ENCODE measurements at places on chromosomes 4 and X. TPM values are rescaled to one million over a fixed set of nuclear protein-coding genes. Genes with fewer than 3 reads are reported as not detected.

The CDKL2 gene
- total RNA-seq, result 2.3 TPM

The PYURF gene
- total RNA-seq, result 51.9 TPM

The USO1 gene
- 86.6 TPM for total RNA-seq

The EGF gene
- total RNA-seq, result 0.54 TPM

The SMIM31 gene
- total RNA-seq, result not detected

The ZNF732 gene
- total RNA-seq, result 0.16 TPM

The SSX2 gene
- total RNA-seq, result not detected

The LRIT3 gene
- total RNA-seq, result 0.36 TPM

The TRO gene
- 21.2 TPM for total RNA-seq

The SHROOM4 gene
- 16.4 TPM for total RNA-seq

DNA sequence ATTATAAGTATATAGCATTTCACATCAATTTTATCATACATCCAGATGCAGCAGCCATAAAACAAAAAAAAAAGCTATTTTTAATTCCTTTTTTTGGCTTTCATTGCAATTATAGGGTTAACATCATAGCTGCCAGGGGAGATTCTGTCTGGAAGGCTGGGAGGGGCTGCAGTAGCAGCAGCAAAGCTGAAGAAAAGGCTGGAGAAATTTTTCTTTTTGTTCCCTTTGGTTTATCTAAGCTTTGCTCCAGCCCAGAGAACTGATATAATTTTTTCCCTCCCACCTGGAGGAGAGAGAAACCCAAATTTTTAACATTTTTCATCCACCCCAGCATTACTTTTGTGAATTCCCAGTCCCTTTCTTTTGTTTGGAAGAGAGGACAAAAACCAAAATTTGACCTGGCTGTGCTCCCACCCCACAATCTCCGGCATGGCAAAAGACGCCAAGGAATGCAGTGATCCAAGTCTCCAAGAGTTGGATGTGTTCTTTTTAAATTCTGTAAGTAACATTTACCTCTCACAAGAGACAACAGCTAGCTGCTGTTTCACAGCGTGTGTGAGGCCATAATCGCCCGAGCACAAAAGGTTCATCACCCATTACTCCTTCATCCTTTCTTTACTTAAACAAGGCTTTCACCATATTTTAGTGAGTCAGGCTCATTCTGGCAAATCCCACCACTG, 25.1 kb upstream of the FAM156A start:
- no peak for DNase-seq

- no peak for DNase-seq
These were observed 122.2 kb downstream of the GBA3 start for GRCh38 chr4:22814906-22815305.

- DNase-seq, result peak; percentile 72
These were observed 25.6 kb downstream of the PPP2R2C start for GRCh38 chr4:6446538-6447451.

GRCh38 chrX:29477878-29478277, 737.5 kb upstream of the MAGEB2 start:
- no peak for DNase-seq

GRCh38 chr4:123838474-123838873, 441.9 kb downstream of the SPRY1 start:
- DNase-seq, result no peak

DNA sequence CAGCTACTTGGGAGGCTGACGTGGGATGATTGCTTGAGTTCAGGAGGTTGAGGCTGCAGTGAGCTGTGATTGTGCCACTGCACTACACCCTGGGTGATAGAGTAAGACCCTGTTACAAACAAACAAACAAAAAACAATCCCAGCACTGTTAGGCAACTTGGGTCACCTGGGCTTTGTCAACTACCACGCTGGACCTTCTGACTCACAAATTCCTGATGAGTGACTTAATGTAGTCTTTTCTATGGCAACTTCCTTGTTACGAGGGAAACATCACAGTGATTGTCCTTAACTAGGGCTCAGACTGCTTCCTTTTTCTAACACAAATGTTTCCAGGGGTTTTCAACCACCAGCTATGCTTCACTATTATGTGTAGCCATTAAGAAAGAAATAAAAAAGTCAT, 128.8 kb upstream of the GPC4 start:
- DNase-seq, result no peak

GRCh38 chrX:69493193-69493592, 10.9 kb upstream of the NALF2 start:
- DNase-seq, result no peak

DNA sequence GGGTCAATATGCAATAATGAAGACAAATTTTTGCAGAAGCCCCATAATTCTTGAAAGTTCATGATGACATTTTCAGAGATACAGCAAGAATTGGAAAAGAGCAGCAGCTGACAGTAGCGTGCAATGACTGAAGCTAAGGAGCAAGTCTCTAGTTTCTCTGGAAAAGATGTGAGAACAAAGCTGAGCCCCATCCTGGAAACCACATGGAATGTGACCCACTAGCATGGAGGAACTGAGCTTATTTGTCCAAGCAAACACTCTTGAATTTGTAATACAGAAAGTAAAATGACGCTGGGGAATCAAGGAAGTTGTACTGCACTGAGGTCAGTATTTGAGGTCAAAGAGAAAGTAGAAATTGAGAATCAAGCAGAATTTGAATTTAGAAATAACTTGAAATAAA, 1447.2 kb downstream of the FSTL5 start:
- DNase-seq, result no peak

DNA sequence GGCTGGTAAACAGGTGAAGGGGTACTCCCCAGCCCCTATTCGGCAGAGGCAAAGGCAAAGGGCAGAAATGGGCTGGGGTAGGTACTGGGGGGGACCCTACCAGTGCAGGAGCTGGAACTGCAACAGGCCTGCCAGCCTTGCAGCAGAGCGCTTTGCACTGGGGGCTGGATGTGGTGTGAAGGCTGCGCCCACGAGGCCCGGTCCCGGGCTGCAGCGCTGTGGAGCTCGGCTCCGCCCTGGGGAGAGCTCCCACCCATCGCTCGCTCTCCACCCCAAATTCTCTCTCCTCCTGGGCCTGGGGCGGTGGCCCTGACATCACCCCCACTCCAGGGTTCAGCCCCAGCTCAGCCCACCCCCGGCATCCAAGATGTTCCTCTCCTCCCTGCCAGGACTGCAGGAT, 24.2 kb downstream of the IQSEC2 start:
- no peak for DNase-seq

GRCh38 chr4:70515367-70516250, 2.8 kb upstream of the AMTN start:
- no peak for DNase-seq

Measured in aorta (tissue), 5 donors.